Stimulated activated CD8-positive, alpha-beta memory T cell treated with anti-CD3 and anti-CD28 coated beads, Interleukin-12 subunit alpha, Interleukin-12 subunit beta, amount 100 ng/mL, for 1 hour (primary cell): ENCODE measurements at places on chromosomes 5 and 9.

- DNase-seq = no peak
These were observed 178.0 kb downstream of the NR3C1 start for GRCh38 chr5:143225511-143225910.

DNA sequence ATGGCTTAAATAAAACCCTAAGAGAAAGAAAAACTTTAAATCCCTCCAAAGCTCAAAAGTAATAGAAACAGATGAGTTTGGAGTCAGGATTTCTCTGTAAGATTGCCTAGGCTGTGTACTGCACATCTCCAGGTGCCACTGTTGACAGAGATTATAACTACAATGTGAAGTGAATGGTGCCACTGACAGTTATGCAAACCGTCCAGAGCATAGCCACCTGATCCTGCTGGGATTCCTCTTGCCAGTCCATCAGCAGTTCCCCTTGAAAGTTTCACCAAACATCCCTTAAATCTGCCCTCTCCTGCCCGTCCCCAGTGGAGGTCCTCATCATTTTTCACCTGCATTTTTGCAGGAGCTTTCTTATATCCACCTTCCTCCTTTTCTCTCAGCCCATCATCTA is 42.5 kb downstream of the FXN start:
- DNase-seq = no peak

GRCh38 chr5:102818345-102818744 is 63.2 kb downstream of the PAM start:
- DNase-seq = no peak

- no peak for DNase-seq
These were observed 60.1 kb upstream of the ZNF608 start for GRCh38 chr5:124806373-124807077.

- DNase-seq = no peak
These were observed 43.9 kb downstream of the NDUFS4 start for GRCh38 chr5:53604309-53604708.

- no peak for DNase-seq
These were observed 14.0 kb downstream of the ACTBL2 start for GRCh38 chr5:57468481-57469163.

GRCh38 chr5:138623053-138623452 is 47.9 kb upstream of the HSPA9 start:
- no peak for DNase-seq

DNA sequence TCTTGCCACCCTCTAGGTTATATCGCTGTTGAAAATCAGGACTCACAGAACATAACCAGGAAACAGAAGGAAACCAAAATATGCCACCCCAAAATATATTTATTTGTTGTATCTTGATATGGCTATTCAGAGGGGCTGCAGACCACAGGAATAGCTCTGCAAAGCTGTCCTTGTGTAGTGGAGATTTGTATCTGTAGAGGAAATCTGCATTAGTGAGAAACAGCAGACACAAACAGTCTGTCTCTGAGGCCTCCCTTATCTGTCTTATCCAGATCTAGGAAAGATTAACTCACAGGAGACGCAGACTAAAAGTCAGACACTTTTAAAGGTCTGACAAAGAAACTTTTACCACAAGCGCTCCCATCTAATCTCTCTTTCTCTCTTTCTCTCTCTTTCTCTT is 54.1 kb upstream of the CEMIP2 start:
- DNase-seq = no peak

GRCh38 chr5:136205061-136205702 is 12.2 kb upstream of the SMIM32 start:
- DNase-seq = no peak

GRCh38 chr9:18568973-18569372 is 95.0 kb downstream of the ADAMTSL1 start:
- DNase-seq = no peak

GRCh38 chr9:117779760-117780159 is 75.6 kb downstream of the TLR4 start:
- DNase-seq = no peak

DNA sequence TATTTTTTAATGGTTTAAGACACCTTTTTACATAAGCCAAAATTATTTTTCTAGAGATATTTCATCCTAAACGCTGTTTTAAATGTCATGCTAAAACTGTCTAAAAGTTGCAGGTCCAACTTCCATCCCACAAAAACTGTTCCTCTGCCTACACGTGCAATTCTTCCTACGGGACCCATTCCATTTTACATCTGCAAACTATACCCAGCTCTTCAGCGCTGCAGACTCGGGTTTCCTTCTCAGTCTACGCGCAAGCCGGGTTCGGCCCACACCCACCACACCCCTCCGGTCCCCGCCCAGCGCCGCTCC is 8.7 kb downstream of the RANBP6 start:
- no peak for DNase-seq

GRCh38 chr5:38468978-38469706 is 87.3 kb downstream of the LIFR start:
- DNase-seq = no peak

GRCh38 chr5:72842816-72843215 is 26.4 kb downstream of the TNPO1 start:
- DNase-seq = no peak

DNA sequence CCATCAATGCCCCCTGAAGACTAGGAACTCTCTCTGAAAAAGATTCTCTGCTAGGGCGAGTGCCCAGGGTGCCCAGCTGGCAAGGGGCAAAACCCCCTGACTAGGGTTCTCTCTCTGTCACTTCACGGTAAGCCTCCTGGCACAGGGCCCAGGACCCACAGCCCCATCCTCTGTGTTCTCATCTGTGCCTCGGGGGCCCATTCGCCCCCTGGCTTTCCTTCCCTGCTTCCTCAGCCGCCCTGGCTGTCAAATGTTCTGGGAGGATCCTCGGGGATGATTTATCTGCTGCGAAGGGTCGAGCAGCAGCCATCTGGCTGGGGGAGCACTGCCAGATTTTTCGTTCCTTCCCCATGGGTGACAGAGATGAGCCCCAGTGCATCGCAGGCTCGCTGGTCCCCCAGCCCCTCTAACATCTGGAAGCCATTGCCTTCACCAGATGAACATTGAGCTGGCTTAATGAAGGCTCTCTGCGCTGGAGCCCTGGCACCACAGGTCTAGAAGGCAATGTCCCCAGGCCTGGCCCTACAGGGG is 24.2 kb downstream of the HMCN2 start:
- DNase-seq = no peak

- no peak for DNase-seq
These were observed 155.0 kb upstream of the PANK3 start for GRCh38 chr5:168734119-168734518.

DNA sequence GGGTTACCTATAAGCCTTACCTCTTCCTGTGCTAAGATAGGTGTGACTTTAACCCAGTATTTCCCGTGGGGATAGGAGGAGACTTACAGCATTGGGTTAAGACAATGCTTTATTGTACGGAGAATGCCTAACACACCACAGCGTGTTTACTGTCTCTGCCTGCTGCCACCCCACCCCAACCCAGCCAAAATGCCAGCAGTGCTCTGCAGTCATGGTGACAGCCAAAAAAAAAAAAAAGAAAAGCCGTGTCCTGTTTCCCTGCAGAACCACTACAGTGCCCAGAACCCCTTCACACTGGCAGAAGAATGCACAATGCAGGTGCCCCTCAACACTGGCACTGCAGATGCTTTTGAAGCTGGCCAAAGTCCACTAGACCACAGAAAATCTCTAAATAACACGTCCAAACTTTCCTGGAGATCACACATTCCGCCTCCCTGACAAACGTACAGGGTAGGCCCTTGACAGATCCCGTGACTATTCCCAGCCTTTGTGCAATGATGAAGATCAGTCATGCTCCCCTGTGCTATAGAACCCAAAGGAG is 102.2 kb downstream of the SERINC5 start:
- DNase-seq = no peak

- DNase-seq = no peak
These were observed 52.8 kb downstream of the AMBP start for GRCh38 chr9:114025196-114025753.

- DNase-seq = no peak
These were observed 218.4 kb downstream of the ANXA1 start for GRCh38 chr9:73370053-73370452.

- no peak for DNase-seq
These were observed 30.6 kb downstream of the NDUFS6 start for GRCh38 chr5:1831677-1832313.

DNA sequence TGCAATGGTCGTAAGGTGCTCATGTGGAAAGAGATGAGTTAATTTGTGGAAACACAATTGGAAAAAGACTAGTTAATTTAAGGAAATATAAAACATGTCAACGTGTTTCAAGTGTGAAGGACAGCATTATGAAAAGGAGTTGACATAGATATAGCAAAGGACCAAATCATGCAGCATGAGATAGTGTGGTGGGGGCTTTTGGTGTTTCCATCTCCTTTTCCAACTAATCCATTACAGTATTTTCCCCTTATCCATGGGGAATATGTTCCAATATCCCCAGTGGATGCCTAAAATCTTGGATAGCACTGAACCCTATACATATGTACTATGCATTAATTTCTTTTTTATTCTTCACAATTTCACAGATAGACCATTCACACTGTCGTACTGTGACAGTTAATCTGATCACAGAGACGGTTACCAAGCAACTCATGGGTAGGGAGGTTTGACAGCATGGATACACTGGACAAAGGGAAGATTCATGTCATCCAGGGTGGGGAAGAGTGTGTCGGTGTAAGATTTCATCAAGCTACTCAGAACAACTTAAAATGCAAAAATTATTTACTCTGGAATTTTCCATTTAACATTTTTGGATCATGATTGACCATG is 238.6 kb downstream of the CDH12 start:
- no peak for DNase-seq

- no peak for DNase-seq
These were observed 65.8 kb upstream of the CDK5RAP2 start for GRCh38 chr9:120645760-120646159.

DNA sequence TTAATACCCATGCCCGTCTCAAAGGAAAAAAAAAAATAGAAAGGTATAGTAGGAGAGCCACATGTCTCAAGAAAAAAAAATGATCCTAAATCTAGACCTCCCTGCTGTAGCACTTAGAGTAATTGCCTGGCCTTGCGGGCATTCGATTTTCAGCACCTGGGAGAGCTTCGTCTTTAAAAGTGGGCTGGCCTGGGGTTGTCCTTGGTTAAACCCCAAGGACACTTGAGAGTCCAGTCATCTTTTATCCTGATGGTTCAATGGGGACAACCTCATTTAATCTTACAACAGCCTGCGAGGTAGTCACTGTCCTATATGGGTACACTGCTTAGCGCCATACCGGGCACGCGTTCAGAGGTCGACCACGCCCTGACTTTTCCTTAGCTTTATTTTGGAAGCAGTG is 60.1 kb downstream of the MAT2B start:
- no peak for DNase-seq

DNA sequence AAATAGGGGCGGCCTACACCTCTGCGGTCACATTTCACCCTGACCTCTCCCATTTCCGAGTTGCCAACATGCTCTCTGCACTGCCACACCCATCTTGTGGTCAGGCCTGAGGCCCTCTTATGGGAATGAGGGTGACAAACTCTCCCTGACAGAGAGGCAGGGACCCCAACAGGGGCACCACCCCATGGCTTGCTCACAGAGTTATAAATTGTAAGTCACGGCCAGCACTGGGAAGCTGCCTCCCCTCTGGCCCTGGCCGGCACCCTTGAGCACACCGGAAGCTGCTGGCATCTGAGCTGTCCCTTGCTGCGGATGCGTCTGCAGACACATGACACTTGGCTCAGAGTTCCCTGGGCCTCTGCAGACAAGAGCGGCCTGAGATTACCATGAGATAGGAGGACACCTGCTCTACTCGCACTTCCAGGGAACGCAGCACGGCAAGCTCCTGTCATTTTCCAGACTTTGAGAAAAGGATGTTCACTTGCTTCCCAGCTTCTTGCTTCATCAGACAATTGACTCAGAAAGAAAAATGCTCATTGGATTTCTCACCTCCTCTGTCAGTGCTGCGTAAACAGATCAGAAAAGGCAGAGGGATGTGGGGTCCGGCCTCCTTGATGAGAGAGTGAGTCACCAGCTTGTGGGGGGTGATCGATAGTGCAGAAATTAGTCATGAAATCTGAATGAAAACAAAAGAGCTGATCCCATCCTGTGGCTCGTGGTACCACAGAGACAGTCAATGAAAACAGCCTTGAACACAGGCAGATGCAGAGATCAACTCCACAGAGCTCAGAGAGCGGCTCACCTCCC is 269.8 kb downstream of the SYK start:
- no peak for DNase-seq

DNA sequence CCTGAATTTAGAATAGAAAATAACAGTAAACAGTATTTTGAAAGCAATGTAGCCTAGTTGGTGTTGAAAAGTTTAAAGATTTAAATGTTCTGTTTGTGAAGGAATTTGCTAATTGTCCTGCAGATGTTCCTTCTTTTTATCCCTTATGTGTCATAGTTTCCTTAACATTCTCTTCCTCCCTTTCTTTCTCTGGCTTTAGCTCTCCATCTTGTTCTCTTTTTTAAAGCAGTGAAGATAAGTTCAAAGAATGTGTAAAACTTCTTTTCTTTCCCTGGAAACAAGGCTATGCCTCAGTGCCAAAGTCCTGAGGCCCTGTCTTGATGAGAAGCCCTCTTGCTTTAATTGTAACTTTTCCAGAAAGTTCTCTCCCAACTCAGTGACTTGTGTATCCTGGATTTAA is 24.4 kb upstream of the GAS1 start:
- DNase-seq = no peak

DNA sequence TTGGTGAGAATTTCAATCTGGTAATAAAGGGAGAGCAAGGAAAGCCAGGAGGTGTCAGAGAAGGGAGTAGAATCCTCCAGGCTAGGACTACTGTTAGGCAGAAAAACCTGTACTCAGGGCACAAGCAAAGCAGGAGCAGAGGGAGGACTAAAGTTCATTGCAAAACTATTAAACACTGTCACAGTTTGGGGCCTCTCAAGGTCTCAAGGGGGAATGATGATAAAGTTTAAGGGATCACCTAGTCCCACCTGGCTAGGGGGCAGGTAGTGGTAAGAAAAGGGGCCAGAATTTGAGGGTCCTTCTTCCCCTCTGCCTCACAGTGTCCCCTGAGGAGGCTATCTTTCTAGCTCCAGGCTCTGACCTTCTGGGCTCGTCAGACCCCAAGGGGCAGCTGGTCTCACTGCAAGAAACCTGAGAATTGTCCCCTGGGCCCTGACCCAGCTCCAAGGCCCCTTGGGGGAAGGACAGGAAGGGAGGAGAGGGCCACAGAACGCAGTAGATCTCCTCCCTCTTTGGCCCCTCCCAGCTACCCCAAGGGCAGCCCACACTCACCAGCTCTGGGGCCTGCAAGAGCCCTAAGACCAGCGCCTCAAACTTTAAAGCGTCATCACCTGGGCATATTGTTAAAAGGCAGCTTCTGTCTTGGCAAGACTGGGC is 974 bp downstream of the CCDC69 start:
- no peak for DNase-seq

DNA sequence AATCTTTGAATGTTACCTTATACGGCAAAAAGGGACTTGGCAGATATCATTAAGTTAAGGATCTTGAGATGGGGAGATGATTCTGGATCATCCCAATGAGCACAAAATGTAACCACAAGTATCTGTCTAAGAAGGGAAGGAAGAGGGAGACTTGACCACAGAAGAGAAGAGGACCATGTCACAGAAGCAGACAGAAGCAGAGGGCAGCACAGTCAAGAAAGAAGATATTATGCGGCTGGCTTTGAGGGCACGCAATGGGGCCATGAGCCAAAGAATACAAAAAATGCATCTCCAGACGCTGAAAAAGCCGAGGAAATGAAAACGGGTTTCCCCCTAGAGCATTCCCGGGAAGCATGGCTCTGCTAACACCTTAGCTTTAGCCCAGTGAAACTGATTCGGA is 225.3 kb downstream of the NR2F1-AS1 start:
- DNase-seq = no peak
